ENCODE measurements at places on chromosomes 2 and 18.
A peak's percentile ranks its signal among the peaks of the same experiment; 100 is the strongest.

DNA sequence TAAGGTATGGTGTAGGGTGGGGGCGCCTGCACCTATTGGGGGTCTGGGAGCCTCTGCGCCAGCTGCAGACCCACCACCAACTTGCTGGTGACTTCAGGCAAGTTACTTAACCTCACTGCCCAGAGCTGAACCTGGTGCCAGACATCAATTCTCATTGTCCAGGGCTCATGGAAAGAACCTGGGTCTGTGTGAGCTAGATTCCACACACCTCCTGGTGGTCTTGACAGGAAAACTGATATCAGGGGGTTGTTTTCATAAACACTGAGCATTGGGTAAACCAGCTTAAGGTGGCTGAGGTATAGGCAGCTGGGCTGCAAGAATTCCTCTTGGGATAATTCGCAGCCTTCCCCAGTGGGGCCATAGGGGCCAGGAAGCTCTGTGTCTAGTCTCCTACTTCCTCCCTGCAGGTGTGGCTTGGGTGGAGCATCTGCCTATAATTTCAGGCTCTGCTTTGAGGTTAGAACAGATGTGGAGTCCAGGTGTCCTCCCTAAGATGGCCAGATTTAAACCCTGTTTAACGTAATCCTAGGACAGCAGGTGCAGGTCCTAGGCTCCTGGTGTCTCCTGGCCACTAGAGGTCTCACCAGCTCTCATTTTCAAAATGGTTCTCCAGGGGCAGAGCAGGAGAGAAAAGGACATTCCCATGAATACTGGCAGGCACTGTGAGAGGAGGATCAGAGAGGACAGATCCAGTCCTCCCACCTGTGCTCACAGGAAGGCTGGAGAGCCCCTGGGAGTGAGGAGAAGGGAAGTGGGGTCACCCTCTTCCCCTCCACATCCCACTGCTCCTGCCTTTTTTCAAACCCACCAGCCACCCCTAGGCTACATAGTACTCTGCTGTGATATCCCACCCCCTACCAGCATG is 100.4 kb upstream of the SMAD2 start:
- DNase-seq: peak; percentile 73

DNA sequence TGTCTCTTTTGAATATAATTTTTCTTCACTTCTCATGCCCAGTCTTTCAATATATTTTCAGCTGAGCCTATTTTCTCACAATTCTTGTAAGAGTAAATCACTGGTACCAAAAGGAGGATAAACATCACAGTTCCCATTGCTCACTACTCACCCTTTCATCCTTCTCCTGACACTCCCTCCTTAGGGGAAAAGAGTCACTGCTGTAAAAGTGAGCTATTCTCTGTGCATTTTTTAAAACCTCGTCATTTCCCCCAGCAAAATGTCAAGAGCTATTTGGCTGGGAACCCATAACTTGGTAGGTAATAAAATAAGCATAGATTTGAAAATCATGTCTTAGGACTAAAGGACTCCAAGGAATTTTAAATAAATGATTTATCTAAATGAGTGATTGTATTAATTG is 340.1 kb upstream of the GYPC start:
- DNase-seq: no peak

GRCh38 chr18:77170890-77171410 is 38.4 kb upstream of the MBP start:
- no peak for DNase-seq

DNA sequence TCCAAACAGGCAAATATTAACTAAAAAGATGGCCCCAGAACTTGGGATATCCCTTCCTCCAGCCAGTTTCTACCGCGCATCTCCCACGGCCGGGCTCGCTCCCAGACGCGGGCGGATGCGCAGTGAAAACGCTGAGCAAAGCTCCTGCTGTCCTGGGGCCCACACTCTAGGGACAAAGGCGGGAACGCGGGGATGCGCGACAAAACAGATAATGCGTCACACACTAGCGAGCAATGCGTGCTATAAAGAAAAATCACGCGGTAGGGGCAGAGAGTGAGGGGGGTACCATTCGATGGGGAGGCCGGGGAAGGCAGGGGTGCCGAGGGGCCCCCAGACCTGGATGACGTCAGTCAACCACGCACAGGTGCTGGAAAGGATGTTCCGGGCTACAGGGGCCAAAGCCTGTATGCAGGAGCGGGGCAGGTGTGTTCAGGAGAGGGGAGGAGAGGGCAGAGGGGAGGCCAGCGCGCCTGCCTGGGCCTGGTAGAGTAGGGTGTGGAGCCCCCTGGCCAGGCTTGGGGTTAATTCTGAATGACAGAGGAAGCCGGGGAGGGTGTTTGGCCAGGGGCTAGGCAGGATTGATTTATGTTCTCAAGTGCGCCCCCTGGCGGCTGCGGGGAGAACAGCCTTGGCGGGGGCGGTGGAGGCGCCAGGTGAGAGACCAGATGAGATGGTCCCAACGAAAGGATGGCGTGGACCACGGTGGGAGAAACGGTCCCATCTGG is 14.9 kb upstream of the ITM2C start:
- peak; percentile 47 for DNase-seq

DNA sequence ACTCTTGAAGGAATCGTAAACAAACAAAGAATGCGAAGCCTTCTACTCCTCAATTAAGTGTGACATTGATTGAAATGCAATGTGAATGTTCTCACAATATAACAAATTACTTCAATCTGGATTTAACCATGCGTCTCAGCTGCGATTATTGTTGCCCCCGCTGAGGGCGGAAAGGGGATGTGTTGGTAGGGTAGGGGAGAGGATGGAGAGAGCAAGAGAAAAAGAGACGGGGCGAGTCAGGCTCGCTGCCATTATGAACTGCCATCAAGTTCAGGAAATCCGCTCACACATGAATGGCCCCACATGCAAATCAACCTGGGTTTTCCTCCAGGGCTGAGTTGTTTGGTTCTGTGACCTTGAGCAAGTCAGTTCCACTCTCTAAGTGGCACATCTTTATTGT is 129.8 kb downstream of the PXDN start:
- no peak for DNase-seq

- DNase-seq: no peak
These were observed 238.1 kb upstream of the SLC8A1 start for GRCh38 chr2:40690036-40690435.

DNA sequence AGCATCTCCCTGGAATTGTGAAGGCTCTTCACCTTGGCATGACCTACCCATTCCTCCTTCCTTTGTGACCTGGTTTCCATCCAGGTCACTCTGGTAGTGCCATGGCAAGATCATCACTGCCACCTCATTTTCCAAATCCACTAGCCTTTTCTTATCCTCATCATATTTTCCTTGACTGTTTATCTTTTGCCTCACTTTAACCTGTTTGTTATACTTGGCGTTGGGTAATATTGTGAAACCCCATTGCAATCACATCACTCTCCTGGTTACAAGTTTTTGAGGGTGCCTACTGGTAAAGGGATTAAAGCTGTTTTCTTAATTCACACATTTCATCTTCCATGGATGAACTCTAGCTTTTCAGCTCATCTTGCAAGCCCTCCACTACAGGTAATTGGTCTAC is 39.1 kb upstream of the IGFBP2 start:
- no peak for DNase-seq

GRCh38 chr18:5253910-5254309 is 41.6 kb downstream of the ZBTB14 start:
- DNase-seq: no peak

DNA sequence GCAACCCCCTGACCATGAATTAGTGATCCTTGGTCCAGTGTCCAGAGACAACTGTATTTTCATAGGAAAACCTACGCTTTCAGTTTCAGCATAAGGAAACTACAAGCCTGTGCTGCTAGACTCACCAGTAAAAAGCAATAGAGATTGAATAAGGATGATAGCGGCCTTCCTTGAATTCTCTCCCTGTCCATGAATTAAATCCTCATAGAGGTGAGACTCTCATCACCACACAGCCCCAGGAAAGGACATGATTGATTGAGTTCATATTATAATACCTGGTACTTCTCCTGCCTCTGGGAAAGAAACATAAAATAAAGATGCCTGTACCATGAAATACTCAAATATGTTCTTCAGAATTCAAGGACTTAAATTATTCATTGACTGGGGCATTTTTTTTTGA is 146.3 kb upstream of the SPOPL start:
- no peak for DNase-seq

- DNase-seq: no peak
These were observed 41.6 kb downstream of the TMEM17 start for GRCh38 chr2:62464221-62465007.

GRCh38 chr2:168210895-168211570 is 36.4 kb downstream of the STK39 start:
- peak; percentile 93 for DNase-seq

DNA sequence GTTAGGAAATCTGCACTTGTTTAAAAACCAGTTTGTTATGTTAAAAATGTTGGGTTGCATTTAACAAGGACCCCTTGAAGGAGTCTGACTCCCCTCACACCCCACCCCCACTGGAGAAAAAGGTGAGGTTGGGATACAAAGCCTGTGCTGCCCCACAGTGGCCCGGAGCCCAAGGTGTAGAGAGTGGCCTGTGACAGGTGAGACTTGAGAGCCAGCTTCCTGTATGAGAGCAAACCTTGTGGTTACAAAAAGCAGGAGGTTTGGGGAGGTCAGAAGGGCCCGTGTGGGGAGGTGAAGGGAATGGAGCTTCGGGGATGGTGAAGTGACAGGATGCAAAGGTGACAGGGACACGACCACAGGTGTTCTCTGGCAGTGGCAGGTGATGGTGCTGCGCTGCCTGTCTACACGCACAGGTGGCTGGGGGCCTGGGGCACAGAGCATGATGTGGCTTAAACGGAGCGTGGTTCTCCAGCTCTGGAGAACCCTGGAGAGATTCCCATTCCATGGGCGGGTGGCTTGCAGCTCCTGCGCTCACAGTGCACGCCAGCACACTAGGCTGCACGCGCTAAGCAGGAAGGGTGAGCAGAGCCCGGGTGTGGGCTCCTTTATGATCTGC is 29.0 kb downstream of the IMPA2 start:
- no peak for DNase-seq

- peak; percentile 53 for DNase-seq
These were observed 31.5 kb upstream of the ASNSD1 start for GRCh38 chr2:189629531-189630453.

- DNase-seq: no peak
These were observed 17.2 kb upstream of the ELAC1 start for GRCh38 chr18:50950626-50951025.

DNA sequence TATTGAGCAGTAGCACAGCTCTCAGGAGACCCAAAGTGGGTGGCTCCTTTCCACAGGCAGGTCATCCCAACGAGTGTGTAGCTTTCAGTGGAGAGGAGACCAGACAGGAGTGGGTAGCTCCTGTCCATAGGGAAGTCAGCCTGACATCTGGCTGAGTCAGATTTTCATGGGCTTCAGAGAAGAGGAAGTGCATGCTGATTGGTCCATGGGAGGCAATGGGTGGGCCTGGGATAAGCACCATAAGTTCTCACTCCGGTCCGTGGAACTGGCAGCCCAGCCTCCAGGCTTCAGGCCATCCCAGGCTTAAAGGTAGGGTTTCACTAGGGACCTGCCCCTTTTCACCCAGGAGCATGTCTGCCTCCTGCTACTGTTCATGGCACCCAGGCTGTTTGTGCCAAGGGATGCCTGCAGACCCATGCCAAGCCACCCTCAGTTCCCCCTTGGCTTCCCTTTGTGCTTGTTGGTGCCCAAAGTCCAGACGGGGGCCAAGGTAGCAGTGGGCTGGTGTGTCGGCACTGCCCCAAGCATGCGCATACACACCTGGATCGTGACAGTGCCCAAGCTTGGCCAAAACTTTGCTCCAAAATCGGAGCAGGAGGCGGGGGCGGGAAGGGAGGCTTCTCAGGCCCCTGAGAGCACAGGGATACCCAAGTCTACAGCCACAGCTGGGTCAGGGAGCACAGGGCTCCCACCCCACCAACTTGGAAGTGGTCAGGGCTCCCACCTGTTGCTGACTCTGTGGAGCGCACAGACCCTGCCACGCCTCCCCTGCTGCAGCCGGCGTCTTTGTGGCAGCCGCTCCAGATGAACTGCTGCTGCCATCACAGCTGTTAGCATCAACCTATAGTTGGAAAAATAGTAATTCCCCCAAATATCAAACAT is 26.4 kb downstream of the MARCHF7 start:
- peak; percentile 25 for DNase-seq

- DNase-seq: no peak
These were observed 68.8 kb upstream of the TMEM247 start for GRCh38 chr2:46410273-46411244.

DNA sequence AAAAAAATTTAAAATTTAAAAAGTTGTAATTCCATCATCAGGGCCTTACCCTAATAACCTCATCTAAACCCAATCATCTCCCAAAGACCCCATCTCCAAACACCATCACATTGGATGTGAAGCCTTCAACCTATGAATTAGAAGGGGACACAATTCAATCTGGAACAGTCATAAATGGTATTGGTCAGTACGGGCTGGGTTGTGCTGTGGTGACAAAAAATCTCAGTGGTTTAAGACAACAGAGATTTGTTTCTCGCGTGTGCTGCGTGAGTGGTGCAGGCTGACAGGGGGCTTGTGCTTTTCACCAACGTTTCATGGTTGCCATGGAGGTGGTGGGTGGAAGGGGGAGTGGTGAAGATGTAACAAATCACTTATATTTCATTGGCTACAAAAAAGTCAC is 174.5 kb downstream of the INHBB start:
- DNase-seq: no peak

- DNase-seq: no peak
These were observed 24.1 kb upstream of the ZEB2 start for GRCh38 chr2:144544053-144544452.

DNA sequence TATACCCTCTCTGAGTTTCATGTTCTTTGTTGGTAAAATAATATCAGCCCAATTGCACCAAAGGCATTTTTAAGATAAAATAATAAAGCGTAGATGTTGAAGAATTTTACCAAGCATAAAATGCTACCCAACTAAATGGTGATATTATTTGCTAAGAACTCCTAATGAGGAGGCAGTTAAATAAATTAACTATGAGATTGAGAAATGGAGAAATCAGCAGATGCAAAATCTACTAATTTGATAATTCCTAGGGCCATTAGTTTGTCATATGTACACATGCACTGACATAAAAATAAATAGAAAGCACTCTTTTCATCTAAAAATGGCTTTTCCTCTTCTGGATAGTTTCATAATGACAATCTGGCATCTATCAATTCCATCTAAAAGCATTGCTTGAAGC is 681.5 kb upstream of the FAM98A start:
- no peak for DNase-seq

DNA sequence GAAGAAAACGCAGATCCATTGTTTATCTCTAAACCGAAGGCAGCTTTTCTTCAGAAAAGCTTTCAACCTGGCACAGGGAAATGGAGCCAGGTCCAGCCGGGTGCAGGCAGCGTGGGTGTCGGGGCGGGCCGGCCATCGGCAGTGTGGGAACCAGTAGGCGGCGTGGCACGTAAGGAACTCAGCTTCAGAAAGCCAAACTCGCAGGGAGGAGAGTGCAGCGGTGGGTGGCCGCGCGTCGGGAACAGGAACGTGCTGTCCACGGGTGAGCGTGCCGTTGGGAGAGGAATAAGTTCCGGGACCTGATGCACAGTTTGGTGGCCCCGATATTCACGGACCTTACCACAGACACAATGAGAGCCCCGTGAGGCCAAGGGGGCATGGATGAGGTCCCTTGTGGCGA is 270.4 kb downstream of the TWIST2 start:
- DNase-seq: no peak

DNA sequence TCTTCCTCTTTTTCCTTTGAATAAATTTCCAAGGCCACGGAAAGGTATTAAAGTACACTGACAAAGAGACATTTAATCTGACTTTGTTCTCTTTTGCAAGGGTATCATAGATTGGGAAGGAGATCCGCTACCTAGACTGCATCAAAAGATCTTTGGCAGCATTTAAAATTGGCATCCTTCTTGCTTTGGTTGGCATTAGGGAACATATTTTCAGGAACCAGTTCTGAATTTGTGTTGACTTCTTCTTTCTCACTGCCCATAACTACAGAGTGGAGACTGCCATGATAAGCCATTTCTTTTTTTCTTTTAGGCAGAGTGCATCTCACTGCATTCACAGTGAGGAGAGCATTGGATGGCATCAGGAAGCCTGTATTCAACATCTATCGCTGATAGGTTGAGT is 83.4 kb downstream of the DOCK10 start:
- DNase-seq: no peak

All from cardiac fibroblast (primary cell).